ENCODE measurements at places on chromosomes 7 and 10.

DNA sequence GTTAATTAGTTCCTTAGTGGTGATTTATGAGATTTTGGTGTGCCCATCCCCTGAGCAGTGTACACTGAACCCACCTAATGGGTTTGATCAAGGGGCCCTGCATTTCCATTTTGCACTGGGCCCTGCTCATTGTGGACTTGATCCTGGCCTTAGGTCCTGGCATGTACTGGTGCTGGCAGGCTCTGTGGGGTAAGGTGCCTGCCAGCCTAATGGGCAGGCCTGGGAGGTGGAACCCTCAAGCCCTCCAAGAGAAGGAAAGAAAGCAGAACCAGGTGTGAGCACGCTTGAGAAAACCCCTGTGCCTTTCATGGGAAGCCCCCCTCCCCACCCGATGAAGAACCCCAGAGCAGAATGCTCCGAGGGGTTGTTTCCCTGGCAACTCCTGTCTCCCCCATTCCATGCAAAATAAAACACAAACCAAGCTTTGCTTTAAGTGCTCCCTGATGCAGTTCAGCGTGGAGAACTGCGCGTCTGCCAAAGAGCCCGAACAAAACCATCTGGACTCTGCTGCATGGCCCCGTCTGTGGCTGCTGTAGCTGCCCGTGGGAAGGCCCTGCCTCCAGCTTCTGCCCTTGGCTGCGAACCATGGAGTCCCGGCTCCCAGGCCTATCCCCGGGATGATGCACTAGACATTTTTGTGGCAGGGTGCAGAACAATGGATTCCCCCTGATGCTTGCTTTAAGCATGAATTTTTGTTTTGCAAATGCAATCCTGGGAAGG lies 123.3 kb downstream of the PRPF18 start:
- DNase-seq: no peak

GRCh38 chr10:49649294-49649693 lies 30.2 kb upstream of the C10orf53 start:
- no peak for DNase-seq

GRCh38 chr7:114802632-114803031 lies 119.3 kb upstream of the MDFIC start:
- no peak for DNase-seq

DNA sequence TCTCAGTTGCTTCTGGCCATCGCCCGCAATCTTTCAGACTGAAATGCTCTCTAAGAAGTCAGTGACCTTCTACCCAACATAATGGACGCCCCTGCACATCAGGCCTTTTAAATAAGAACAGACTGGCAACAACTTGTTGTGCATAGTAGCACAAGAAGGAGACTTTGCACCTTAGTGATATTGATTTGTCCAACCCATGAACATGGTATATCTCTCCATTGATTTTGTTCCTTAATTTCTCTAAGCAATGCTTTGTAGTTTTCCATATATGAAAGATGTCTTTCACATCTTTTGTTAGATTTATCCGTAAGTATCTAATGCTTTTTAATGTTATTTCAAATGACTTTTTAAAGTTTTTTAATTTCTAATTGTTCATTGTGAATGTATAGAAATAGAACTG lies 4.3 kb downstream of the IL15RA start:
- no peak for DNase-seq

DNA sequence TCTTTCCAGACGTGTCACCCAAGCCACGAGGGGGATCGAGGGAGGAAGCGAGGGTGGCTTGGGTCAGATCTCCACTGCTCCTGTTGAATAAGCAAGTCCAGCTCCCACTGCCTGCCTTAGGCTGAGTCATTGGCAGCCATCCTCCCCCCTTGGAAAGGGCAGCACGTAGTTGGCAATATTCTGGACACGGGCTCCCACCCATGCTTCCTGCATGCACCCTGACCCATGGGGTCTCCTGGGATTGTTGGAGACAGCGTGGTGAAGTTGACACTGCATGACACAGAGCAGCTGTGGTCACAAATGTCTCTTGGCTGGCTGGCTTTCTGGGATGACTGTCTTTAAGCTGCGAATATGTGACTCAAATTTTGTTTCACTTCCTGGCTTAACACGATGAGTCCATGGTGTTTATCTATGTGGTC lies 11.2 kb downstream of the BTBD16 start:
- DNase-seq: peak; percentile 37

DNA sequence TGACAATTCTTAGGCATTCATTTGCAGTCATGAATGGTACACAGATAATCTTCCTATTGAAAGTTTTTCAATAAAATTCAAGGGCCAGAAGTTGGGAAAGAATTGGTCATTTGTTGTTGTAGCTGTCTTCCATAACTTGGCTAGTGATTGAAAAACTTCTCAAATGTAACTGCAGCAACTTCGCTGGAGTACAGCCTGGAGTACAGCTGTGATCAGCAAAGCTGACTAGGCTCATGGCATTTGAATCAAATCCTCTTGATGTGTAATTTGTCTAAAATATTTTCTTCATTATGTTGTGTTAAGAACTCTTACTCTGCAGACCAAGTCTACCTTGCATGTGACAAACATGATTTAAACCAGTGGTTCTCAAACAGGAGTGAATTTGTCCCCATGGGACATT lies 226.5 kb upstream of the STEAP1 start:
- no peak for DNase-seq

GRCh38 chr10:58609532-58610150 lies 97.0 kb downstream of the BICC1 start:
- peak; percentile 18 for DNase-seq

DNA sequence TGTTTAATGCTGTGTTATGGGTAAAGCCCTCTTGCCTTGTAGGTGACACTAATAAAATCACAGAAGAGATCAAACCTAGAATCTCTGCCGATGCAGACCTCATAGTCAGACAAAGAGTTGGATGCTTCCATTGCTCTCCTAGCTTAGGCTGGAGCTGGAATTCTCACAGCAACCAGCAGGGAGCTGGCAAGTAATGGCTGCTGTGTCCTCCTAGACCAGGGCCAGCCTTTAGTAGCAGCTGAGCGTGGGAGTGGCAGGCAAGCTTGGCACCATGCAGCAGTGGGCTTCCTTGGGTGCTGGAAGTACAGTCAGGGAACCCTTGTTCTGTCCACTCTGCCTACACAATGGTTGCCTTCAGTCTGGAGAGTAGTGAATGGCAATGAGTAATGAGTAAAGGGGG lies 598.3 kb upstream of the GALNT17 start:
- no peak for DNase-seq

DNA sequence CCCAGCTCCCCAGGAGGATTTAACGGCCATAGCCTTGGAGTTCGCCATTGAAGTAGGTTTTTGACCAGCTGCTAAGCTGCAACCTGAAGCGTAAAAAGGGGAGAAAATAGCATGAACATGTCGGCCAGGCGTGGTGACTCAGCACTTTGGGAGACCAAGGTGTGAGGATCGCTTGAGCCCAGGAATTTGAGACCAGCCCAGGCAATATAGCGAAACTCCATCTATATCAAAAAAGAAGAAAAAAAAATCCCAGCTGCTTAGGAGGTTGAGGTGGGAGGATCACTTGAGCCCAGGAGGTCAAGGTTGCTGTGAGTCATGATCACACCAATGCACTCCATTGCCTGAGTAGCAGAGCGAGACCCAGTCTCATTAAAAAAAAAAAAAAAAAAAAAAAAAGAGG lies 32.2 kb upstream of the MCU start:
- DNase-seq: peak; percentile 43

DNA sequence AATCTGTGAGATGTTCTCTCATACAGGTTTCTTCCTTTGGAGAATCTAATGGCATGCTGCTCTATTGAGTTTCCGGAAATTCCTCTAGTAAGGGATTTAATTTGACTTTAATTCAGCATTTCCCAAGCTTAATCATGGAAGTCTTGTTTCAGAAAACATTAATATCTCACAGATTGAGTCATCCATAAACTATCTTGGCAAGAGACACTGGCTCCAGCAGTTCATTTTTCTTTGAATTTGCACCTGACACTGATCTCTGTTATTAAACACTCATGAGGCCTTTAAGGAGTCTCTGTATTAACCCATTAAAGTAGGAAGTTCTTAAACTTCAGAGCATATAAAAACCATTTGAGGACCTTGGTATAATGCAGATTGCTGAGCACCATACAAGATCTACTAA lies 3.6 kb upstream of the ITGB8 start:
- peak; percentile 60 for DNase-seq

GRCh38 chr10:29081951-29082685 lies 206.8 kb upstream of the LYZL1 start:
- no peak for DNase-seq

GRCh38 chr10:93796167-93796566 lies 38.4 kb downstream of the LGI1 start:
- DNase-seq: no peak

- peak; percentile 50 for DNase-seq
These were observed 52.2 kb downstream of the IGF2BP3 start for GRCh38 chr7:23418046-23418445.

DNA sequence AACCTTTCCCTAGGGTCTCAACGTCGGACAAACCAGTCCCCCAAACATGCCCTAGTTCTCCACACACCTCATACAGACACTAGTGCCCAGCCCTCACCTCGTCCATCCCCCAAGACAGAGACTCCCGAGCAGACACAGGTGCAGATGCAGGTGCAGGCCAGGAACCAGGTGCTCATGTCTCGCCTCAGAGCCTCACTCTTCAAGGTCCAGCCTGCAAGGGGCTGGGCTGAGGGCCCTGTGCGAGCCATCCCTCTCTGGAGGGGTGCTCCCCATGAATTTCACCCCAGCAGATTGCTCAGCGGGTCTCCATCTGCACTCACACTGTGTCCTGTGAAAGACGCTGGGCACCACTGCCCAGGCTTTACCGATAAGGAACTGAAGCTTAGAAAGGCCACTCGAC lies 36.9 kb upstream of the TUBB8 start:
- DNase-seq: no peak

GRCh38 chr7:127231415-127231814 lies 21.3 kb downstream of the GRM8 start:
- no peak for DNase-seq

DNA sequence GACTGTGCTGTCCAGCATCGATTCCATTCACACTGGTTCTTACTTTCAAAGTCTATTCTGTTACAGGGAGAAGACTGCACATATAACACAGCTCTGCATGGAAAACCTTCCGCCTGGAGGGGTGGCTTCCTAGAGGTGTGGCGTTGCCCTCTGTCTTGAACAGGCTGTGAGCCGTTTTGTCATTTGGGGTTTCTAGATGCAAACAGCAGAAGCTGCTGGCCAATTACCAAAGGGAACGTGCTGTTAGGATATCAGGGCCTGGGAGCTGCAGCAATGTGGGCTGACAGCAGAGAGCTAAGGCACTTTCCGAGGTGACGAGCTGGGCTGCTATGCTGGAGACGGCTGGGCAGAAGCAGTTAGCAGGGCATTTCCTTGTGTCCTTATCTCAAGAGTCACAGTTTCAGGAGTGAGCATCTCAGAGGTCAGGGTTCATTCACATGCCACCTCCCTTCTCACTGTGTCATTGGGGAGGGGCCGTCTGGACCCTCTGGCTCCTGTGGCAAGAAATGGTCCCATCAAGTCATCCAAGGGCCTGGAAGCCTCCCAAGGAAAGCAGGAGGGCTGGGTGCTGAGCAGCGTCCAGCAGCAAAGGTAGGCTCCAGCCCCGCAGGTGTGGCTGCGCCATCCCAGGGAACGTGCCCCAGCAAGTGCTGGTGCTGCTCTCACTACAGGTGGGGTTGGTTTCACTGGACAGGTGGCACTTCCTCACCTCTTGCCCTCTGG lies 106.5 kb downstream of the WDR37 start:
- DNase-seq: no peak

DNA sequence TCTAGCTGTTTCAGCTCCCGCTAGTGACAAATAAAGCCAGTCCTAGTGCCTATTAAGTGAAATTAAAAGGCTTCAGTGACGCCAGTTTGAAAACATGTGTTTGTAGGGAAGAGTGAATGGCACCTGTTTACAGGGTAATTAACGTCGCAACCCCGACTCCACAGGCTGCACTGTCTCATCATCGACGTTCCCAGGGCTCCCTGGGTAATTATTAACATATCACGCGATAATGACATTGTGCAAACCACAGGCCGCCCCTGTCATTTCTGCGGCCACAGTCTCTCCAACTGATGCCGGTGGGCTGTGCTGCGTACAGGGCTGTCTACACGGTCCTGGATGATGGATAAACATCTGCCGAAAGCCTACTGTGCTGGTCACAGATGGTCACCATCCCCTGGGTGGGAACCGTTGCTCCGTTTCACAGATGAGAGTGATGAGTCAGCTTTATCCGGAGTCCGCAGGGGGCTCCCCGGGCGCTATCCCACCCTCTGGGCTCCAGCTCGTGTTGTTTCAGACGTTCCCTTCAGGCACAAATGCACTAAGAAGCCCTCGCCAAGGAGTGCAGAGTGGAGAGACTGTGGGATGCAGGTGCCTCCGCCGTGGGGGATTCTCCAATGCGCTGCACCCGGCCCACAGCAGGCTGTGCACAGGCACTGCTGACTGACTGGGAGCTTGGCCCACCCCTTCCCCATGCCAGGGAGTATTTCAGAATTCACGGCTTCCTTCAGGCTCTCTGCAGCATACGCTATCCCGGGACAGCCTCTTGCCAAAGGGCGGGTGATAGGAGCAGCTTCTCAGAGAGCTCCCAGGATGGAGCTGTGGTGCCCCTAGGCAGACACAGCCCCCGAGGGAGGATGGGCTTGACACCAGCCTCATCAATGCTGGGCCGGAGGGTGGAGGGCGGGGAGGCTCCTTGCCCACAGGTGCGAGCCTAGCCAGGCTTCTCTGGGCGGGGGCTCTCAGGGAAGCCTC lies 491.8 kb upstream of the FOXK1 start:
- DNase-seq: no peak

DNA sequence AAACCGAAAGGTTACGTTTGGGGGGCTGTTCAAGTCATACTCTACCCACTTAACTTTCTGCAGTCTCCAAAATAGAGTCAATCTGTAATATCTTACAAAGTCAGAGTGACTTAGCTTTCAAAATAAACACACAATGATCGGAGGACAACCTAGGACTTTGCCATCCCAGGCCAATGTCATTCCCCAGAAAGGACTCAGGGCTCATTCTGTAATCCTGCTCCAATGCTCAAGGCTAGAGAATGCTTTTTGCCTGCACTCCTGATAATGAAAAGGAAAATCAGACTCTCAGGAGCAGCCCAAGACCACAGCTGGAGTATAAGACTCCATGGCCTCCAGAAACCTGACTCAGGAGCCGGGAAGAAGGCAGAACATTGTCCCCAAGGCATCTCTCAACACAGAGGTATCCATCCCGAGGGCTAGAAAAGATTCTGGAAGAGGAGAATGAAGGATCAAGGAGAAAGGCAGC lies 28.5 kb upstream of the ASCC1 start:
- no peak for DNase-seq

GRCh38 chr7:78792006-78792405 lies 661.5 kb downstream of the MAGI2 start:
- peak; percentile 50 for DNase-seq

- peak; percentile 62 for DNase-seq
These were observed 31.6 kb upstream of the LEP start for GRCh38 chr7:128209229-128210035.
